ENCODE measurements at places on chromosomes 16 and 17.

DNA sequence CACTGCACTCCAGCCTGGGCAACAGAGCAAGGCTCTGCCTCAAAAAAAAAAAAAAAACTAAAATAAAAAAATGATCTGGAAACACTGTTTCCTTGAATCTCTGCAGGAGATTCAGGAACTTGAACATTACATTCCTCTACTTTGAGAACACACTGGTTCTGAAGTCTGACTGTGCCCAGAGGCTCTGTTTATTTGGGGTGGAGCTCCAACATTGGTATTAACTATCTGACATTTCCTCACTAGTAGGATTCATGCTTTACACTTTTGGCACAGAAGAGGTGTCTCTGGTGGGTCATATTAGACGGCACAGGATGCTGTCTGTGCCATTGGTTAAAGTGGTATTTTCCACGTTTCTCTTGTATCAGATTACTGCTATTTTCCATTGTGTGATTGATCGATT is 10.4 kb downstream of the SULT1A2 start:
- DNase-seq, result no peak

DNA sequence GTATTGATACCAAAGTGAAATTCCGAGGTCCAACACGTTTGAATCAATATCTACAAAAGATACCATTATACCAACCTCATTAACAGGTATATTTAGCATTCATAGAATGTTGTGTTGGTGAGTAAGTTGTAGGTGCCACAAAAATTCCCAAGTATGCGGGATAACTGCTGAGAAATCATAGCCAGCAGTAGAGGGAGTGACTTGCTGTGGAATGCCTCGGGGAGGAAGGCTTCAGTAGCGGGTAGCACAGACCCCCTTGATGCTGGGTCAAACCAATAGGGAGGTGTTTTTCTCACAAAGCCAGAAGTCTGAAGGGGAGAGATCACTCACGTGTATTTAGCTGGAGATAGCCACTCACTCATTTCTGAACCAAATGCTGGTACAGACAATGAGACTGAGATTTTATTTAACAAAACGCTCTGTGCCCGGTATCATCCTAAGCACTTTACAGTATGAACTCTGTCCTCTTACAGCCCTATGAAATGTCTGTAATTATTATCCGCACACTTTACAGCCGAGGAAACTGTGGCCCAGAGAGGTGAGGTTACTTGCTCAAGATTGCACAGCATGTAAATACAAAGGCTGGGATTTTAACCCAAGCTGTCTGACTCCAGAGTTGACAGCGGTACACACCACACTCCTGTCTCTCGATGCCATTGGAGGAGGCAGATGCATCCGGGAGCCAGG is 23.1 kb downstream of the HSBP1 start:
- DNase-seq, result no peak

GRCh38 chr17:7007143-7007542 is 5.3 kb upstream of the RNASEK start:
- DNase-seq, result no peak

GRCh38 chr17:41848788-41849187 is 11.2 kb downstream of the KLHL10 start:
- no peak for DNase-seq

DNA sequence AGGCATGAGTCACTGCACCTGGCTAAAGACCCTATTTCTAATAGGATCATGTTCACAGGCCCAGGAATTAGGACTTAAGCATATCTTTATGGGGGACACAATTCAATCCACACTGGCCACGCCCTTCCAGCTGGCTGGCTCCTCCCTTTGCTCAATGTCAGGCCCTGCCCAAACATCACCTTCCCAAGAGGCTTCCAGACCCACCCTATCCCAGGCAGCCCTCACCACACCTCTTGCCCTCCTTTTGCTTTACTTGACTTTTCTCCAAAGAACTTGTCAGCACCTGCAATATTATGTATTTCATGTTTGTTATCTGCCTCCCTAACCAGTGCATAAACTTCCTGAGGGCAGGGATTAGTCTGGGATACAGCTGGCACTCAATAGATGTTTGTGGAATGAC is 109.6 kb upstream of the CDH5 start:
- DNase-seq, result peak; percentile 10

DNA sequence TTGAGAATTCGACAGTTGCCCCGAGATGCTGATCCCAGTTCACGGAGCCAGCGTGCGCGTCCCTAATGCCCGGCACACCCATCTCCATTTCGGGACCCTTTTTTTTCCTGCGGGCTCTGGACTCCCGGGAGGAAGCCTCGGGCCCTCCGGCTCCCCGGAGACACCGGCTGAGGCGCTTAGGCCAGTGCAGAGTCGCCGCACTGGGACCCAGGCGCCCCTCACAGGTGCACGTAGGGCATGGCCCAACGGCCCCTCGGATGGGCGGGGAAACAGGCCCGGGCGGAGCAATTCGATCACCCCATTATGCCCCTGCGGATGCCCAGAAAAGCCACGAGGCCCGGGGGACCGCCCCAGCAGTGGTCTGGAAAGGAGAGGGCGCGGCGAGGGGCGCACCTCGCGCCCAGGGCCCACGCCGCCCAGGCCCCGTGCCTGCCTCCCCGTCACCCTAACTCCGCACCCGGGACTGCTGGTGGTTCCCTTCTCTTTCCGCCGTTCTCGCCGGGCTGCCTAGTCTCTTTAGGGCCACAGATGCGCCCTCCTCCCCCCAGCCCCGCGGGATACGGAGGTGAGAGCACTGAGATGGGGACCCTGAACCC is 18.5 kb upstream of the ZFHX3 start:
- DNase-seq, result no peak

DNA sequence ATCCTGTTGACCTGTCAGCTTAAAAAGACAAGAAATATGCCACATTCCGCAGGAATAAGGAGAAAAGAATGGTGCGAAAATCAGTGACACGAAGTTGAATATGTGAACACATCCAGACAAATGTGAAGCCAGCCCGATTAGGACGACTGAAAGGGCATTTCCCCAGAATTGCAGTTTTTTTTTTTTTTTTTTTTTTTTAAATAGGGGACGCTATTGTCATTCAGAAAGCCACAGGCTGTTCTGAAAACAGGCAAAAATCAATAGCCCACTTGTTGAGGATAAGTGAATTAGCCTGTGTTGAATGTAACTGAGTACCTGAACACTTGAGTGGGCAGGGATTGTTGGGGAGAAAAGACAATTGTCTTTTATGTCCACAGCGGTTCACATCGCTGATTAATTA is 507.1 kb downstream of the WWOX start:
- no peak for DNase-seq

DNA sequence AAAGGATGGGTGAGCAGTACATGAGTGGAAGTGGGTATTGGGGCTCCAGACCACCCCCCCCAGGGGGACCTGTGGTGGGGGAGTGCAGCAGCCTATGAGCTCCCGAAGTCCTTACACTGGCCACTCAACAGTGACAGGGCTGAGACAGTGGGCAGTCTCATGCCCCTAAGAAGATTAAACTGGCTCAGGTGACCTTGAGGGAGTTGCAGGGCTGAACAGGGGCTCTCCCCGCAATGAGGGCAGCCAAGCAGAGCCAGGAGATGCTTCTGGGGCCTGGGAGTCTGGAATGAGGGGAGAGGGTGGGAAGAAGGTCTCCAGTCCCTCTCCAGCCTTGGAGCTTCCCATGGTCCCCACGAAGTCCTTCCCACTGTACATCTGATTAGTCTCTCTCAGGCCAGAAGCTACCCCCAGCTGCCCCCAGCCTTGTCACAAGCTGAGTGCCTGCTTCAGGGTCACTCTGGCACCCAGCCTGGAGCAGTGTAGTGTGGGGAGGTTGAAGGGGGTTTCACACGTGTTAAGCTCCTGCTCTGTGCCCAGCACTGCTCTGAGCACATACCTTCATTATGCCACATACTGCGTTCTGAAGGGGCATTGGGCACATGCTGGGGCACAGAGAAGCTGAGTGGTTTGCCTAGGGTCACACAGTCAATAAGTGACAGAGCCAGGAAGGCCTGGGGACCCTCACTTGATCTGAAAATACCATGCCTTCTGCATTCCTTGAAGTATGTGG is 1.0 kb upstream of the CDH16 start:
- DNase-seq, result no peak

- peak; percentile 75 for DNase-seq
Measured at GRCh38 chr17:50289991-50290702, 15.9 kb downstream of the TMEM92 start.

GRCh38 chr16:10877472-10877946 is 507 bp downstream of the CIITA start:
- DNase-seq, result no peak

DNA sequence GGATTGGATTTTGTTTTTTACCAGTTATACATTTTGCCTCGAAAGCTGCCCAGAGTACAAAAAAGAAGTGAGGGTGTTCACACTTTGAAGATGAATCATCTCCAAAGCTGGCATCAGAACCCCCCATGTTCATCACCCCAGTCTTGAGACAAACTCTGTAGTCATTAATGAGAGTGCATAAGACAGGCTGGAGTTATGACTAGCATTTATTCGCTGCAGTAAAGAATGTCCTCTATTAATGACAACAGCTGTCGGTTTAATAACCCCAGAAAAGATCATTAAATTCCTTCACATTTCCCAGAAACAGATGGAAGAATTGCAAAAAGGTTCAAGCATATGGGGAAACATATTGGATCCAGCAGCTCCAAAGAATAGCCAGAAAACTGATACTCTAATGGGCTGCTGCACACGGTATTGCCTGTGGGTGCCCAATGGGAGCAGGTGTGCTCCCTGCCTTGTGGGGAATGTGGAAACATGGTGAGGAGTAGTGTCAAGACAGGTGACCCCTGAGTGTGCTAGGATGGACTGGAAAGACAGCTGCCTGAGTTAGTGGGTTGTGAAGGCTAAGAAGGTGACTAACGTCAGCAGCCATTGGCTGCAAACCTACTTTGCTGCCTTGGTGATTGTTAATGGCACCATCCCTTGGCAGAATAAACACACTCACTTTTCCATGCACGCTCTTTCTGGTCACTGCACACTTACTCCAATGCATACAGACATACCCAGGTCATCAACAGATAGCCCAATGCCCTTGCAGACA is 81.9 kb downstream of the AIPL1 start:
- DNase-seq, result no peak

DNA sequence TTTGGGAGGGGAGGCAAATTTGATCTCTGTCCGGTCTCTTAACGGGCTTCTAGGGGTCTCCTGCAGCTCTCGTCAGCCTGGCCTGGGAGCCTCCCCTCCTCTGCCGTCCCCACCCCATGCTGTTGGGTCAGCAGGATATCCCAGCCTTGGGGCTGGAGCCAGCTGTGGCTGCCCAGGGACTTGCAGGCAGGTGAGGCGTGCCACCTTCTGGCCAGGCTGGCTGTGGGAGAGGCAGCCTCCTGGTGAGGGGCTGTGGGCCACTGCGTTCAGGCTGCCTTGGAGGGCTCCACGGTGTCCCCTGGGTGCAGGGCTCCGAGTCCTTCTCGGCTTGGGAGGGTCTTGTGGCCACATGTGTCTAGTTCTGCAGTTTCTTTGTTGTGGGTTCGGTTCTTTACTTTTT is 34.6 kb downstream of the TBCD start:
- no peak for DNase-seq

DNA sequence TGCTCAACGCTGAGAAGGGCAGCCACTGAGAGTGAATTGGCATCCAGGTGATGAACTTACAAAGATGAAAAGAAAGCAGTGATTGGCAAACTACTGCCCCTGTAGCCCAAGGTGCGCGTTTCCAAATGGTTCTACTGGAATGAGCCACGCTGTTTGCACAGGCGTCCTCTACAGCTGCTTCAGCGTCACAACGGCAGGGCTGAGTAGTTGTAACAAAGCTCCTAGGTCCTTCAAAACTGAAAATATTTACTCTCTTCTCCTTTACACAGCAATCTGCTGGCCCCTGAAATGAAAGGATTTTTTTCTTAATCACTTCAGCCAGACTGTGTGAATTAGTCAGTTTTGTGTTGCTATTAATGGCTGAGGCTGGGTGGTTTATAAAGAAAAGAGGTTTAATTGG is 107.2 kb upstream of the FOXF1 start:
- DNase-seq, result no peak

GRCh38 chr16:4666537-4667202 is 26.7 kb upstream of the NUDT16L1 start:
- DNase-seq, result no peak

- DNase-seq, result no peak
Measured at GRCh38 chr16:66918803-66919568, at the start of gene CDH16. Gene CDH16 (minus strand): TSS chr16:66918885. CDS start chr16:66918065, 820 bp downstream.

DNA sequence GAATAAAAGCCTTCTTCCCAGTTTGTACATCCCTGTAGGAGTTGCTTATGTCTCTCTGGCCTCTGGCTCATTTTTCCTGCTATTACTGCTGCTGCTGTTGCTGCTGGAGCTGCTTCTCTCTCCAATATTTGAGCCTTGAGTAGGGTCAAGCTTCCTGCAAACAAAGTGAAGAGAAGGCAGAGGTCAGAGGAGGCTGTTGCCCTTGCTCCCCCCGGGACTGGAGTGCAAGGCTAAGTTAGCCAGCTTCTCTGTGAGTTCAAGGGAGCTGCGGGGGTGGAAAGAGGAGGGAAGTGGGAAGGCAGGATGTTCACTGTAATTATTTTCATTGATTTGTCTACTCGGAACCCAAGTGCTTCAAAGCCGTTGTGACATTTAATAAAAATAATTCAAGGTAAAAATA is 77.0 kb upstream of the TMEM132E start:
- DNase-seq, result no peak

GRCh38 chr17:3988297-3989040 is 24.2 kb upstream of the ATP2A3 start:
- peak; percentile 34 for DNase-seq

DNA sequence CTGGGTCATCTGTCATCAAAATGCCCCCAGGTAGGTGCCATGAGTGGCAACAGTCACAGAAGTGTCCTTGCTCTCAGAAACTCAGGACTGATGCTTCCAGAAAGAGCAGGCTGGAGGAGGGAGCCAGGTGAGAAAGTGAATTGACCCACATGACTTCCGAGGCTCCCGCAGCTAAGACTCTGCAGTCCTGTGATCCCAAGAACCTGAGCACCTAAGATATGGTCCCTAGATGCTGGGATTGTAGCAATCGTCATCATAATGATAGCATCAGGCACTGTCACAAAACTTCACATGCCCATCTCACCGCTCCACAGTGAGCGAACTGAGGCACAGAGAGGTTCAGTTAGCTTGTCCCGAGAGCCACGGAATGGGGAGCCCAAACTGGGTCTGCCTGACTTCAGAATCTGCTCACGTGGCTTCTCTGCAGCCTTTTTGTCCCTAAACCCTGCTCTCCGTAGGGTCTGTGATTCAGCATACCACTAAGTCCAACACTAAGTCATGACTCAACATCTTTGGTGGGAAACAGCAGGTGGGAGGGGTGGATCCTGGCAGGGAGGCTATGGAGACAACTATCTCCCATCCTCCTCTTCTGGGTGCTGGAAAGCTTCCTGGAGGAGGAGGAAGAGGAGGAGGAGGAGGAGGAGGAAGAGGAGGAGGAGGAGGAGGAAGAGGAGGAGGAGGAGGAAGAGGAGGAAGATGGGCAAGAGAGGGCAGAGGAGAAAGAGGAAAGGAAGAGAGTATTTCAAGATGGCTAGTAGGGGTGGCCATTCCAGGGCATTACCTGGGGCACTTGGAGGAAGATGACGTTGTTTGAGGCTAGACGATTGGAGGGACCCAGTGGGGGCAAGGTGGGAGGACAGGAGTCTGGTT is 55.5 kb upstream of the DLX4 start:
- no peak for DNase-seq

- DNase-seq, result no peak
Measured at GRCh38 chr16:14289692-14290340, 218.7 kb downstream of the MRTFB start.
